ENCODE measurements at places on chromosomes 5 and 9.

GRCh38 chr9:101128623-101129022 is 100.1 kb downstream of the PLPPR1 start:
- DNase-seq = no peak

DNA sequence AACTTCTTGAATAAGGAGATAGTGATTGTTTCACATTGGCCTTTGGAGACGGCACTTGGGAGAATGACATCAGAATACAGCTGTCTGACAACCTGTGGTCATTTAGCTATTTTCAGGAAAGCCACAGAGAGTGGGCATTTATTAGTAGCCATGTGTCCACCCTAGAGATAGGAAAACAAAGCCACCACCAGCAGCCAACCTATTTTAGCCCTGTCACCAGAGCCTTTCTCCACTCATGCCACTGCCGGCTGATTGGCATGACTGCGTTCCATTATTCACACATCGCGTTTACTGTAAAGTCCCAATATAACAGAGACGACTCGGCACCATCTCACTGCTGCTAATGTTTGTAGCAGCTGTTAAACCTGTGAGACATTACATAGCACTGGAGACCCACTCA is 330.1 kb downstream of the NDUFS4 start:
- DNase-seq = no peak

DNA sequence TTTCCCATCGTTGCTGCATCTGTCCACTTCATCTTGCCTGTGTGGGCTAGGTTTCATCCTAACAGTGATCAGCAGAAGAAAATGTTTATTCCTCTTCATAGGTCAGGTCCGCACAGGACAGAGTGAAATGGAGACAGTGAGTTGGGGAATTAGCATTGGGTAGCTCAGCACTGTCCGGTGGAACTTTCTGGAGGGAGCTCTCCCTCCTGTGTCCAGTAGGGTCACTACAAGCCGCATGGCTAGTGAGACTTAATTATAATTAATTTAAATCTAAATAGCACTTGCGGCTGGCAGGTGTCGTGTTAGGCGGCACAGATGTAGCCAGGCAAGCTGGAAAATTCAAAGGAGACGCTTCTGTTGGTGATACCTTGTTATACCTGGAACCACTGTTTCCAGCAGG is 48.4 kb downstream of the CFAP77 start:
- DNase-seq = no peak

GRCh38 chr5:96977228-96977627 is 41.3 kb downstream of the LNPEP start:
- no peak for DNase-seq

DNA sequence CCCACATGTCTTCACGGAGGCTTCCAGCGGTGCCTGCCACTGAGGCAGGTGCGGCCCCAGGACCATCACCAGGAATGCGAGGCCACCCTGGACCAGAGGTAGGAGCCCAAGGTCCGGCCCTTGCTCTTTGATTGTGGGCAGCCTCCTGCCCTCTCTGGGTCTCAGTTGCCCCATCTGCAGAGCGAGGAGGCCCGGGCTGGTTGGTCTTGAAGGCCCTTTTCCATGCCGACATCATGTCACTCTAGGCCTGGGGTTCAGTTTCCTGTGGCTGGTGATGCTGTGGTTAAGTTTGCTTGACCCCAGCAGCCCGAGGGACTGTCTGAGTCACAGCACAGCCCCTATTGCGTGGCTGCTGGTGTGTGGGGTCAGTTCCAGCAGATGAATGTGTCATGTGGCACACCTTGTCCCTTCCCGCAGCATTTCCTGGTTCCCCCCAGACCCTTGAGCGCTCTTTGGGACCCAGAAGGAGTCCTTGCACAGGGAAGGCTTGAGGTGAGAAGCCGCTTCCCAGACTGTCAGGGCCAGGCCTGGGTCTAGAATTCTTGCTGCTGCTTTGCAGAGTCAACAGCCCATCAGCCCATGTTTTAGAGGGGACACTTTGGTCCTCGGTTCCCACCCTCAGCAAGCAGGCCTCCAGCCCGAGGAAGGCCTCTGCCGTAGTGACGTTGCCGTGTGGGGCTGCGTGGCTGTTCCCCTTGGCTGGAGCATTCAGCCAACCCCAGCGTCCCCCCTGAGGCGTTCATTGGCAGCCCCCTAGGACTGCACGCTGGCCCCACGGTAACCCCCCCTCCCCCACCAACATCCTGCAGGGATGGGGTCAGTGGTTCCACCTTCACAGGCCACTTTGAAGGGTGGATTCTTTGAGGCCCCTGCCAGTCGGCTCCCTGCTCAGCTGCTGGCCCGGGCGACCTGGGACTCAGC is 31.0 kb upstream of the HMCN2 start:
- DNase-seq = no peak

- DNase-seq = no peak
Observed at GRCh38 chr5:103542441-103542840, 20.1 kb downstream of the NUDT12 start.

DNA sequence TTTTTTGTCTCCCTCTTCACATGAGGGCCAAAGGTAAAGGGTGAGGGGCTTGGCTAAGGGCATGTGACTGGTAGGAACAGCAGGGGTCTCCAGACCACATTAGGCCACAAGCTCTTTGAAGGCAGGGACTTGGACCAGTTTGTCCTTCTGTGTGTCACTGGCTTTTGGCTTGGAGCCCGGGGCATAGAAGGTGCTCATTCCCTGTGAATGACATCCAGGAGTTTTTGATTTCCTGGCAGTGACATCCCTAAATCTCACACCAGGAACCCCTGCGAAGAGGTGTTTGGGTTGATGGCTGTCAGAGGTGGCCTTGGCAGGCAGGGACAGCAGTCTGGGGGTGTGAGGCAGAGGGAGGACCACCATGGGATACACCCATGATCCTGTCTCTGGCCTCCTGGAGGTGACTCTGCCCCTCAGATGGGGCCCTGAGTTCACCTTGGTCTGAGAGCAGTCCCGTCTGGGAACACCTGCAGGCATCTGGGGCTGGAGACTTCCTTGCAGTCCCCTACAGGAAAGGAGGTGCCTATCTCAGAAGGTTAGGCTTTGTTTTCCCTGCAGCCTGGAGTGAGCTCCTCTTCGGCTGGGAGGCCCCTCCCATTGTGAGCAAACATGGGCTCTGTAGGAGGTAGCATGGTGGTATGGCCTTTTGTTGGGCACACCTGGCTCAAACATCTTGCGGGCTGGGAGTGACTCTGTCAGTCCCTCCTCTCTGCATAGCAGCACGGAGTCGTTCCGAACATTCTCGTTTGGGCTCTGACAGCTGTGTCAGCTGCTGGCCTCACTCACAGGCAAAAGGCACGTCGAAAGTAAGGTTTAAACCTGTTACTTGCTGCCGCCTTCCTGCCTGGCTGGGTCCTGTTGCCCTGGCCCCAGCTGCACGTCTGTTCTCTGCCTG is 38.6 kb upstream of the PITX1 start:
- DNase-seq = no peak

- DNase-seq = no peak
Observed at GRCh38 chr5:176712546-176713304, 65.4 kb downstream of the TSPAN17 start.

GRCh38 chr5:158123595-158123994 is 264.6 kb upstream of the CLINT1 start:
- DNase-seq = no peak

- no peak for DNase-seq
Observed at GRCh38 chr5:172049226-172049796, 42.9 kb upstream of the FBXW11 start.

GRCh38 chr5:170625221-170626165 is 121.7 kb downstream of the KCNIP1 start:
- DNase-seq = no peak

DNA sequence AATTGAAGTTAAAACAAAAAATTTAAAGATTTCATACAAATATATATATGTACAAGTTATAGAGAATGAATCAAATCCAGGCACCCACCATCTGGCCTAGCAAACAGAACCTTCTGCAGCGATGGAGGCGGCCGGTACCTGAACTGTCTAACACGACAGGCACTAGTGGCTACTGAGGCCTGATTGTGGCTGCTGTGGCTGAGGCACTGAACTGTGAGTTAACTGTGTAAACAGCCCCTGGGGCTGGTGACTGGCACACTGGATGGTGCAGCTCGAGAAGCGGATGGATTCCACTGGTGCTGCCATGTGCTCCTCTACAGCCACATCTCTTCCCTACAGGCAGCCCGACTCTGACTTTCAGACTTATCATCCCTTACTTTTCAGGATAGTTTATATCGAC is 82.4 kb downstream of the RAPGEF1 start:
- no peak for DNase-seq

DNA sequence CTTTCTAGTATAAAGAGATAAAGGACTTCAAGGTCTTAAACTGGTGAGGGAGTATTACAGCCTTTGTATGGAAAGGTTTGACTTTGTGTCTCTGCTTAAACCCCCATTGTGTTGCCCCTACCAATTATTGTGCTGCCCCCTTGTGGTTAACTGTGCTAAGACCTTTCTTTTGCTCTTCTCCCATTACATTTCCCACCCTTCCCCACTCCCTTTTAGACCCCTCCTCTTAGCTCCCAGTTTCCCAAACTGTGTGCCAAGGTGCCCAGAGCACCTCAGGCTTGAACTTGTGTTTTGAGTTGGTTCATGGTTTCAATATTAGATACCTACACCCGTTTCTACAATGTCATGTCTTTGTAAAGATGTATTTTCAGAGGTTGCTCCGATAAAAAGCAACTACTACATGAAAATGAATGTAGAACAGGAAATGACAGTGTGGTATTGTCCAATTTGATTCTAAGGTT is 2.9 kb downstream of the JAK2 start:
- DNase-seq = peak; percentile 55

- no peak for DNase-seq
Observed at GRCh38 chr9:83572524-83572923, 34.3 kb upstream of the FRMD3 start.

- DNase-seq = no peak
Observed at GRCh38 chr9:136584401-136584932, 38.6 kb upstream of the NOTCH1 start.

- DNase-seq = no peak
Observed at GRCh38 chr5:110321117-110321516, 405.4 kb downstream of the TMEM232 start.

- DNase-seq = no peak
Observed at GRCh38 chr9:129894120-129894823, 59.0 kb downstream of the USP20 start.

DNA sequence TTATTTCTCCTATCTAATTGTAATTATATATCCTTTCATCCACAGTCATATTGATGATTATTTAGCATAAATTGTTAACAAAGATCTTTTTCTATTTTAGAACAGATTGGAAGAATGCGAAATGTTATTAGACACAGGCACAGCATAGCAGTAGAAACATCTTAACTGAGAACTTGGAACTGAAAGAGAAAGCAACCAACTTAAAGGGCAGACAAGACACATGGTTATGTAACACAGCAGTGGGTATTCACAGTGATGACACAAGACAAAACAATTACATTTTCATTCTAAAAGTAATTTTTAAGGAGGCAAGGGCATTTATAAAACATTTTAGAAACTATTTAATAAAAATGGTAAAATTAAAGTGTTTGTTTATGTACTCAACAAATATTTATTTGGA is 57.7 kb upstream of the MEF2C start:
- DNase-seq = no peak

GRCh38 chr5:156191547-156191946 is 135.4 kb upstream of the SGCD start:
- no peak for DNase-seq

- DNase-seq = no peak
Observed at GRCh38 chr5:91206734-91207133, 176.4 kb downstream of the ARRDC3 start.

DNA sequence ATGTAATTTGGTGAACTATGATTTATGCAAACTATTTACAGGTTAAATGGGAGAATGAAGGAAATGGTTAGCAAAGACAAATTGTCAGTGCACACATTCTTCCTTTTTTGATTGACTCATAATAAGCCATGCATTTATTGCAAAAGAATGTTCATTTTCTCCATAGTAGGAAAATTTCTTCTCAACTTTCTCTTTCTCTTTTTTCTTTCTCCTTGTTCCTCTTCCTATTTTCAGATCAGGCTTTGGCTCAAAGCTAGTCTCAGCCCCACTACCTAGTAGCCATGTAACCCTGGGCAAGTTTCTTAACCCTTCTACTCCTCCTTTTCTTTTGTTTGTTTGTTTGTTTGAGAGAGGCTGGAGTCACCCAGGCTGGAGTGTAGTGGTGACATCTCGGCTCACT is 156.6 kb downstream of the PIK3R1 start:
- no peak for DNase-seq

GRCh38 chr5:142073362-142073988 is 35.1 kb upstream of the NDFIP1 start:
- DNase-seq = no peak

- no peak for DNase-seq
Observed at GRCh38 chr9:114263853-114264510, 58.9 kb upstream of the ORM1 start.

DNA sequence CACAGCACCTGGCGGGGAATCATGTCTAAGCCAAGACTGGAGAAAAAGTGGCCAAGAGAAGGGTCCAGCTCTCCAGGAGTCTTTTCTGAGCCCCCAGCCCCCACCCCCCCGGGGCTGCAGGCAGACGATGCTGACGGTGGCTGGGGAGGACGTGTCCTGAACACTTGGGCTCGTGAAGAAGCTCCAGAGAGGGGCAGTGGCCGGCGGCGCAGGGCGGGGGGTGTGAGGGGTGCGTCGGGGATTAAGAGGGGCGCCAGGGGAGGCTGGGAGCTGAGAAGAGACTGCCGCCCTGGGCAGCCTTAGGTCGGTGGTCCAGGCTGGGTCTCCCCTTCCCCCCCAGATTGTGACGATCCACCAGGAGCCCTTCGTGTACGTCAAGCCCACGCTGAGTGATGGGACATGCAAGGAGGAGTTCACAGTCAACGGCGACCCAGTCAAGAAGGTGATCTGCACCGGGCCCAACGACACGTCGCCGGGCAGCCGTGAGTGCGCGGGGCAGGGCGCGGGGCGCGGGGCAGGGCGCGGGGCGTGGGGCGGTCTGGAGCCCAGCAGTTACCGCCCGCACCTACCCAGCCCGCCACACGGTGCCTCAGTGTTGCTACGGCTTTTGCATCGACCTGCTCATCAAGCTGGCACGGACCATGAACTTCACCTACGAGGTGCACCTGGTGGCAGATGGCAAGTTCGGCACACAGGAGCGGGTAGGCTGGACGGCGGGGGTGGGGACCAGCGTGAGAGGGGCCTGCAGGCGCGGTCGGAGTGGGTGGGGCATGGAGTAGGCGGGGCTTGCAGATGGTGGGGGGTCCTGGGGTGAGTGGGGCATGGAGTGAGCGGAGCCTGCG is 8.9 kb downstream of the LRRC26 start:
- no peak for DNase-seq

DNA sequence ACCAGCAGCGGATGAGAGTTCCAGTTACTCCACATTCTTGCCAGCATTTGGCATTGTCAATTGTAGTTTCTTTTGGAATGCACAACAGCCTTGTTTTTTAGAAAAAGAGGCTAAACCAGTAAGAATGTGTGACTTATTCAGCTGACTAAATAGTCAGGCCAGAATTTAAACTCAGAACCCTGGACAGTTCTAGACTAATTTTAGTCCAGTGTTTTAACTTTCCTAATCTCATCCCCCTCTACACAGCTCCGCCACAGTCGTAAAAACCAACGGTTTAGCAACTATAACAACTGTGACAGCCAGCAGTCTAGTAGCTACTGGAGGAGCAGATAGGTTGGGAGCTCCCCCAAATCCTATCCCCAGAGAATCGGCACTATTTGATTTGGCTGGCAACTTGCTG is 103.7 kb downstream of the FOXD1 start:
- no peak for DNase-seq

GRCh38 chr9:121026260-121026691 is 23.8 kb downstream of the C5 start:
- no peak for DNase-seq

All from uterus (tissue), 4 donors.